NCI-H1417 treated with DMSO at 0.1 percent for 48 hours (cell line): ENCODE measurements at places on chromosomes 12 and 14.

DNA sequence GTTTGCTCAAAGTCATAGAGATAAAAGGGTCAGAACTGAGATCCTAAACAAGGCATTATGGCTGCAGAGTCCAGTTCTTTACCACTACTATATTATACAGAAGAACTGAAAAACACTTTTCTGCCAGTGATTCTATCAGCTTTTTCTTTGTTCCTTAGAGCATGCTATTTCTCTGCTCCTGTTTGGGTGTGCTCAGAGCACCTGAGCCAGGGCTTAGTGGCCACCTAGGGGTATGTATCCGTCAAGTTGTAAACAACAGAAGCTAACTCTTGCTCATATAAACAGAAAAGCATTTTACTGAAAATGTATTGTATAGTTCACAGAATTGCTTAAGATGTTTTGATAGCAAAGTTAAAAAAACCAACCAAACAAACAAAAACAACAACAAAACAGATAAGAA is 470.8 kb downstream of the SLC16A7 start:
- DNase-seq = no peak

- DNase-seq = peak; percentile 93
Observed at GRCh38 chr12:116123451-116124258, 153.8 kb downstream of the MED13L start.

DNA sequence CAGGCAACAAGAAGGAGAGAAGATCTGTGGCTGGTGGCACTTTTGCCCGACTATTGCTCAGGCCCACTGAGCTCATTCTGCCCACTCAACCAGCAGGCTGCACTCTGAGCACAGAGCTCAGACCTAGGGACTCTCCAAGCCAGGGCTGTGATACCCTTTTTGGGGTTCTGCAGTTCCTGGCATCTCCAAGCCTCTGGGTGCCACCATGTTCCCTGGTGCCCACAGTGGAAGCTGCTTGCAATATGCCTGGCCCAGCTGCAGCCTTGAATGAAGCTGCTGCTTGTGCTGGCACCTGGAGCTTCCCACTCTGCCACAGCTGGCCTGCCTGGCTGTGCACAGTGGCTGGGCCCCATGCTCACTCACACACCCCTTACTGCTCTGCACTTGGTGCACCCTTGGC is 236.1 kb downstream of the ADGRD1 start:
- no peak for DNase-seq

GRCh38 chr14:103891667-103892215 is 36.5 kb upstream of the TDRD9 start:
- DNase-seq = no peak

GRCh38 chr12:83514372-83514771 is 827.7 kb downstream of the TMTC2 start:
- DNase-seq = peak; percentile 32

GRCh38 chr12:66361703-66362102 is 59.4 kb downstream of the HELB start:
- no peak for DNase-seq

DNA sequence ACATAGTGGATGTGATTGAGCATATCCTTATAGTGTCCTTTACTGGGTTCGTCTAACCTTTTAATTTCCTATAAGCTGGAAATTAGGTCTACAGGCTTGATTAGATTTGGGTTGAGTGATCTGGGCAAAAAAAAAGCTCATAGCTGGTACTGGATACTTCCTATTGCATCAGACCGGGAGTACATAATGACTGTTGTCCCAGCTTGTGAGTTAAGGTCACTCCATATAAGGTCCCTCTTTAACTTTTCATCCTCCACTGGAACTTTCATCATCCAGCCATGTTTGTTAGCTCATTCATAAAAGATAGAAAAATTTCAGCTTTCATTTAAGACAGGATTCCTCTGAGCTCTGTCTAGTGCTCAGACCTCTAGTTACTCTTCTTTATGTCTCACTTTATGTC is 80.8 kb downstream of the C14orf132 start:
- DNase-seq = no peak

- no peak for DNase-seq
Observed at GRCh38 chr14:20194101-20194500, 3.4 kb downstream of the OR11G2 start.

- no peak for DNase-seq
Observed at GRCh38 chr12:116302166-116303058, 24.9 kb upstream of the MED13L start.

DNA sequence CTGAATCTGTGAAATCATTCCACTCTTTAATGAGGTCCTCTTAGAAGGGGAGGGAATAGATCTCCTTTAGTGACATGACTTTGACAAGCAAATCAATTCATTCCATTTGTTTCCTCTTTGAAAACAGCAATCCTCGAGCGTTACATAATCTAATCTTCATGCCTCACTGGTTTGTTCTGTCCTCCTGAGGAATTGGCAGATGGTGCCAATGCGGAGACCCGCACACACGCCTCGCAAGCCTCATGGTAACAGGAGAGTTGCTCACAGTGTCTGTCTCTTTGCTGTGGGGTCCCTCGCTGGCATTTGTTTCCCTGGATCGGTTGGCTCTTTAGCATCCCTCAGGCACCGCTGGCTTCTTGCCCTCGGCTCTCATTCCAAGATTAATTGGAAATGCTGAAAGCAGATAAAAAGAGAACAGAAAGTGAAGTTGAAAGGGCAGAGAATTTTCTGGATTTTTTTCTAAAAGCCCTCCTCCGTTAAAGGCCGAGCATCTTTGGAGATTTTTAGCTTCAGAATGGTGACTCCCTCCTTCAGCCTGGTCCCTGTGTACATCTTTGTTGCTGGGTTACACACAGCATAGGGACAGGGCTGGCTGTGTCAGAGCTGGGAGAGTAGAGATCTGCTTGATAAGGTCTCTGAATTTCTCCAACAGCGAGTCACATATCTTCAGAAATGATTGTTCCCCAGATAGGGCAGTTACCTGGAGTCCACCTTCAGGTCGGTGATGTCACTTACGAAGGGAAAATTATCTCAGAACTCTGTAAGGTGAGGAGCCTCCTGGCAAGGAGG is 10.1 kb upstream of the CABP1 start:
- DNase-seq = no peak

DNA sequence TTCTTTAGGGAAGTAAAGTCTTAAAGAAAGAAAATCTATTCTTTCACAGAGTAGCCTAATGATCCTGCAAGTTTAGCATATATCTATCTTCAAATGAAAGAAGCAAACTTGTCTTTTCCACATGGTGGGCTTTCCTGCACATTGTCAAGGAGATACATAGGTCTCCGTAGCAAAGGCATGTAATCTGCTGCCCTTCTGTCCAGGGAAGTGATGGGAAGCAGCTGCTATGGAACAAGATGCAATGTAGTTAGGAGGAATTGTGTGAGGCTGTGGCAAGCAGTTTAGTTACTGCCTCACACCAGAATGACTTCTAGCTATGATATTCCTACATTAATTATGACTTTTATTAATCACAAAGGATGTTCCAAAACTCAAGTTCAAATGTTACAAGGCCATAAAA is 174.4 kb downstream of the PDZRN4 start:
- no peak for DNase-seq

- no peak for DNase-seq
Observed at GRCh38 chr12:94702696-94703095, 52.3 kb upstream of the TMCC3 start.

DNA sequence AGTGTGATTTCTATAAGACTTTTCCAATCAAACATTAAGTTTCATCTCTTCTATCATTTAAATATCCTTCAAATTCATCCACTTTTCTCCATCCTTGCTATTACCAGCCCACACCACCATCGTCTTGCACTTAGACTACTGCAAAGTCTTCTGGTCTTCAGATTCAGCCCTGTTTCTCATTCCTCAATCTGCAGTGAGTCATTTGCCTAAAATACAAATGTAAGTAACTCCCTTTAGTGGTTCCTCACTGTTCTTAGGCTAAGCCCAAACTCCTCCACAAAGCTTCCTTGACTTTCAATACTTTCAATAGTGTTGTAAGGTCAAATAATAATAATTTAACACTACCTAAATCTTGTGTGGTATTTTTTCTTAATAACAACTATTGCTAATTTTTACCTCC is 83.3 kb downstream of the PLEKHG7 start:
- DNase-seq = no peak

DNA sequence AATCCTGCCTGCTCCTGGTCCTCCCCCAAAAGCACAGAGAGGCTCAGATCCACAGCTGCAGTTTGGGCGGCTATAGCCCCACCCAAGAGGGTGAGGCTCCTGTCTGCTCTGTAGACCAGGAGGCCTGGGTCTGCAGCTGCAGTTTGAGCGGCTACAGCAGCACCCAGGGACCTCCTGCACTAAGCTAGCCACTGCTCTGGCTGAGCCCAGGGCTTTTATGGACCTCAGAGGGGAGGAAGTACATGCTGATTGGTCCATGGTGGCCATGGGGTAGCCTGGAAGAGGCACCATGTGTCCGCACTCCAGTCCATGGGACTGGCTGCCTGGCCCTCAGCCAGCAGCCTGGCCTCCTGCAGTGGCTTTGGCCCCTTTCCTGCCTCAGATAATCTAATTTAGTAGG is 49.6 kb upstream of the GSC start:
- DNase-seq = no peak
